ENCODE measurements at places on chromosomes 3 and 15.

- DNase-seq = no peak
Measured at GRCh38 chr3:98223907-98224672, 40.0 kb upstream of the OR5H6 start.

- DNase-seq = no peak
Measured at GRCh38 chr3:161640181-161640580, 143.6 kb downstream of the OTOL1 start.

DNA sequence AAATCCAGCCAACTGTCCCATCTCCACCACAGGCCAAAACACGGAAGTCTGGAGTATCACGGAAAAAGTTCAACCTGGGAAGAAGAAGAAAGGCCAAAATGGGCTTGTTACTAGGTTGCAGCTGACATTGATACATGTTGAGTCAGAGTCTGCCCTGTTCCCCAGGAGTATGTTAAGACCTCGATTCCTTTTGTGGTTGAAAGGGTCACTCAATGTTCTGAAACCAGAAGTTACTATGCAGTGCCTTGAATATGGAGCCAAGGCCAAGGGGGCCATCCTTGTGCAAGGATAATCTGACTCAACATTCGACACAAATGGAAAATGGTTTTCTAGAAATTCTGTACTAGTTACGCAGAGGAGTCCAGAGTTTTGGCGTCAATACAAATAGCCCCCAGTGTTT is 104.2 kb downstream of the DGKG start:
- no peak for DNase-seq

DNA sequence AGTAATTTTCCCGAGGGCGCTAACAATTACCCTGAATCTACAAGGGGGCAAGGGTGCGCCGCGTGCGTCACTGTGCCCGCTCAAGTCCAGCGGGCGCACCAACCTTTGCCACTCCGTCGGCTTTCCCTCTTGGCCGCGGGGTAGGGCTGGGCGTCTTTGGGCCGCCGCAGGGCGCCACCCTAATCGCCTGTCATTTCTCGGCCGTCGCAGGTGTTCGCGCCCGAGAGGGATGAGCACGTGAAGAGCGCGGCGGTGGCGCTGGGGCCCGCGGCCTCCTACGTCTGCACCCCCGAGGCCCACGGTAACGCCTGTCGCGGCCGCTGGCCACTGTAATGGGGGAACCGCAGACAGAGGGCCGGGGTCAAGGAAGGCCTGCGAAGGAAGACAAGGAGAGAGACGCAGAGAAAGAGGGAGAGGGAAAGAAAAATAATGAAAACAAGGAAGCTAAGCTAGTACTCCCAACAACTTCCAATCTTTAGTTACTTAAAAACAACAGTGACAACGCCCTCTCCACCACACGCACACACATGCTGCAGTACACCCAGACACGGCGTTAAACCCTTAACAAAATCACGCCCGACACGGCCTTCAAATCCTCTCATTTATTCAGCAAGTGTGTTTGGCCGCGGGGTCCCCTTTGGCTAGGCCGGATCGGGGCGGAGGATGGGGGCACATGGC is 3.8 kb downstream of the SKOR1 start:
- no peak for DNase-seq

DNA sequence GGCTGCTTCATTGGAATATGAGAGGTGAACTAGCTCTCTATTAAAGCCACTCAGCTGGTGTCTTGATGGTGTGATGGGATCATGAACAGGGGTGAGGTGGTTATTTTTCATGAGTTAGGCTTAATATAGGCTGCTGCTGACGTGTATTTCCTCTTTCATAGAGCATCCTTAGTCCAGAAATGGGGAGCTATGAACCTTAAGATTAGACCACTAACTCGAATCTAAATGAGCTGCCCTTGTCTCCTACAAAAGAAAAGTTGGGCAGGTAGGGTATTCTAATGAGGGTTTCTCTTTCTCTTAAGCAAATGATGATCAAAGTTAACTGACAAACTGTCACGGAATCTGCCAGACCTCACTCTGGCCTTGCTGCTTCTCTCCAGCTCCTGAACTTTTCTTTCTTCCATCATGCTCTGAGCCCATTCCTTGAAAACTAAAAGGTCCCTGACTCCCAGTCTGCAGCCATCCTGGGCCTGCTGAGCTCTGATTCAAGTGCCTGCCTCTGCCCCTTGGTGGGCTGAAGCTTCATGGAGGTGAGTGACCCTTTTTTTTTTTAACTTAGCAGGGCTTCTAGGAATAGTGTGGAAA is at the start of gene TRIM69:
TSS of gene TRIM69 (plus strand) at position 348 of the 585 bp plus-strand sequence. CDS start at position 525, 177 bp downstream.
- DNase-seq = no peak

DNA sequence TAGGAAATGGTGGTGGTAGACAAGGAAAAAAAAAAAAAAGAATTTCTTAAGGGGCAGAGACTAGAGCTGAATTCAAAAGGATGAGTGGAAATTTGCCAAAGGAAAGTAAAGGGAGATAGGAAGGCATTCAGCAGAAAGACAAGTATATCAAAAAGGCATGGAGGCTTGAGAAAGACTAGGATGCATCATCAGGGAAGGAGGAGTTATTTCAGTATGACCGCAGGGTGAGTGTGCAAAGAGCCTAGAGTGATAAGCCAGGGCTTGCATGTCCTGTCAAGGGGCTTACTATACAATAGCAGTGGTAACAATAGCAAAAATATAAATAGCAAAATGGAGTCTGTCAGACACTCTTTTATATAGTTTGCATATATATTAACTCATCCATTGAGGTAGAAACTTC is 112.0 kb downstream of the FRMD4B start:
- no peak for DNase-seq

DNA sequence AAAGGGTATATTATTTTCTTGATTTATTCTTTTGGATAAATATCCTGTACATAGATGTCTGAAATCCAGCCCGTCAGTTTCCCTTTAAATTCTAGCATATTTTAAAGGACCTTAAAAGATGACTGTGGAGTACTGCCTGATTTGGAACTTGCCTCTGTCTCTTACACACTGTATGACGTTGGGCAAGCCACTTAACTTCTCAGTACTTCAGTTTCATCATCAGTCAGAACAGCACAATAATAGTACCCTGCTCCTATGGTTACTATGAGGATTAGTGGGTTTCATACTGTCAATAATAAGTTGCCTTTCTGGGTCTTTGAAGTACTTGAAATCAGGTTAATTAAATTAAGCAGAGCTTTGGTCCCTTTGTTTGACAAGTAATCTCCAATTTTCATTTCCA is 374.3 kb downstream of the TIGIT start:
- DNase-seq = no peak

DNA sequence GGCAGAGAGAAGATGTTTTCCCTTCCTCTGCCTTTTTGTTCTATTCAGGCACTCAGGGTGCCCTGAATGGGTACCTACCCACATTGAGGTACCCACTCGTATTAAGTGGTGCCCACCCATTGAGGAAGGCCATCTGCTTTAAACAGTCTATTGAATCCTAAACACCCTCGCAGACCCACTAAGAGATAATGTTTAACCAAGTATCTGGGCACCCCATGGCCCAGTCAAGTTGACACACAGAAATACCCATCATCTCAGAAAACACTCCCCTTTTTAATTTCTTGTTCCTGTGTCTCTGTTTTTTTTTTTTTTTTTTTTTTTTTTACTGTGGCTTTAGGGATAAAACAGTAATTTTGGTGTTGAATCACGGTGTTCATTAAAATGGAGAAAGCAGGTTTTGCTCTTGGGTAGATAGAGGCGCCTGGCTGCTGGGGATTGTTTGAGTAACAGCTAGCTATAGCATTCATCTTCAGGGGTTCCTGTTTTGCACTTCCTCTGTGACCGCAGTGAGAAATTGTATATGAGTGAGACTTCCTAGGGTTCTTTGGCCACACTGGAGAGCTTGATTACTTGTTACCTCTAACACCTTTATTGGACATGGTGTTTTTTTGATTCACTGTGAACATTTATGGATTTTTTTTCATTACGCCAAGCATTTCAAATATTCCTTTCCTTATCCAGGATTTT is 259.1 kb downstream of the PTPRG start:
- DNase-seq = no peak

DNA sequence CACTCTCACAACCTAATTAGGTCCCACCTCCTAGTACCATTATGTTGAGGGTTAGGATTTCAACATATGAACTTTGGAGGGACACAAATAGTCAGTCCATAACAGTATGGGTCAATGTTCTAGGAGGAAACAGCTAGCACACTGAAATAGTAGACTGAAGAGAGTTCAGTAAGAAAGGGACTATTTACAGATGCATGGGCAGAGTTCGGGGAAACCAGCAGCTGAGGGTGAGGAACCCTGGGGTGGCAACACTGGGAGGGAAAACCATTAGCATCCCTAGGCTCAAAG is 78.0 kb upstream of the PXYLP1 start:
- DNase-seq = no peak

DNA sequence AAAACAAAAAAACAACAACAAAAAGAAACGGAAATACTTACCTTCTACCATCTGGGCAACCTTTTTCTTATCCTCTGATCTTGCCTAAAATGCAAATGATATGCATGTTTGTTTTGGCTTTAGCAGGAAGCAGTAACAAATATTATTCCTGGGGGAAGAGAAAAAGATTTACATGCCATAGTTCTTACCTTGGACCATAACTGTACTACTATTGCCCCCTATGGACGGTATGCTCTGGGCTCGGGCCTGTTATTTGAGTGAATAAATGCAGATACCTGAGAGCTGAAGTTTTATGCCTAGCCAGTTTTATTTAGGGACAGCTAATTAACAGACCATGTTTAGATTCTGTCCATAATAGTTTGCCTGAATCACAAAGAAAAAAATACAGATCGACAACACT is 12.6 kb upstream of the STARD5 start:
- no peak for DNase-seq

DNA sequence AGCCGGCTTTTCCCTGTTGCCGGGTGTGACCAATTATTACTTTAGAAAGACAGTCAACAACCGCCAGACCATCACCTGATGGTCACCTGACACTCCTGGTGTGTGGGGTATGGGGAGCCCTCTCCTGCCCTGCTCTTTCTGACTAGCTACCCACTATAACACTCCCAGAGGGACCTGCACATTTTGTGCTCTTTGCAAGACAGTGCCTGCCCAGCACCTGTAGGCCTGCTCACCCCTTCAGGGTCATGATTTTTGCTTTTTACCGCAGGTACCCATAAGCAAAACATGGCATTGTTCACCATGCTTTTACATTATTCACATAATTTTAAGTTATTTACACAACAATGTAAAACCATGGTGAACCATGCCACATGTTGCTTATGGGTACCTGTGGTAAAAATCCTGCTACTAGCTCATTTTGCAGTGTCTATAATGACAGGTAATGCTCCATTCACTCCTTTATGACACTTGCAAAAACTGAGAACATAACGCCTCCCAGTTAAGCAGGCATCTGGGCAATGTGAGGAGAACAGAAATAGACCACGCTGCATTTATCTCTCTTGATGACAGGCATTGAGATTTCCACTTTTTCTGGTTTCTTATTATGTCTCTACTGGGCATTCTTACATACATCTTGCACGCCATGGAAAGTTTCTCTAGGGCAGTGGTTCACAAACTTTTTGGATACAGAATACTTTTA is 9.9 kb downstream of the CCRL2 start:
- DNase-seq = no peak

GRCh38 chr3:138673641-138674530 is 65.3 kb downstream of the FAIM start:
- DNase-seq = no peak

DNA sequence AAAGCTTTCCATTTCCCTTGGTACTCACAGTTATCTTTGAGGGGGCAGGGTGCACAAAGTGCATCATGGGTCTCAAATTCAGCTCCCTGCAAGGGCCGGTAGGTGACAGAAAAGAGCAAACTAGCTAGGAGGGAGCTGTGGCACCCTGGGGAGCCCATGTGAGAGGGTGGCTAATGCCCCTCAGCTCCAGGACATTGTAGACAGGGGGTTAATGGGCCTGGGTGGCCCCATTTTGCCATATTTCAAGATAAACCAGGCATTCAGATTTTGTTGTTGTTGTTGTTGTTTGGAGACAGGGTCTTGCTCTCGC is 3.7 kb upstream of the SLC6A6 start:
- DNase-seq = no peak

DNA sequence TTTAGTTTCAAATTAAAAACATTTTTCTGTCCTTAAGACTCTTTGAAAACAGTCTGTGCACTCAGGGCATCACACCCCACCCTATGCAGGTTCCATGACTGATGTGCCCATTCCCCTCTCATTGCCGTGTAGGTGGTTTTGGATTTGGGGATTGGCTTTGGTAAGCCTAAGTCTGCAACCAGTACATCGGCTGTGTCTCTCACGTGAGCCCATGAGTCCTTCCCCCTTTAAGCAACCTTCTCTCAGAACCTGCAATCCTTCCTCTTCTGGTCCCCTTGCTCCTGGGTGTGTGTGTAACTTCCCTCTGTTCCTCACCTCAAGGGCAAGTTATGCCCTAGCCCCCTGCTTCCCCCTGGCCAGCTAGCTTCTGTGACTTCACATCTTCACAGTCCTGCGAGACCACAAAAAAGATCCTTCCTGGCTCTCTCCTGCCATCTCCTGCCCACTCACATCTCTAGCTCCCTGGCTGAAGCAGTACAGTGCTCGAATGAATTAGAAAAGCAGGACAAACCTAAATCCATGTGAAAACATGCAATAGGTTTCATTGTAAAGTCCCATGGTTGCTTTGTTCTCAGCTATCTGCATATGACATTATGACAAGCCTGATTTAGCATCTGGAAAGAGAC is 126.7 kb downstream of the UACA start:
- DNase-seq = no peak

- no peak for DNase-seq
Measured at GRCh38 chr15:59940928-59941327, 63.2 kb upstream of the FOXB1 start.

GRCh38 chr15:39578851-39579486 is 1.9 kb upstream of the THBS1 start:
- no peak for DNase-seq

DNA sequence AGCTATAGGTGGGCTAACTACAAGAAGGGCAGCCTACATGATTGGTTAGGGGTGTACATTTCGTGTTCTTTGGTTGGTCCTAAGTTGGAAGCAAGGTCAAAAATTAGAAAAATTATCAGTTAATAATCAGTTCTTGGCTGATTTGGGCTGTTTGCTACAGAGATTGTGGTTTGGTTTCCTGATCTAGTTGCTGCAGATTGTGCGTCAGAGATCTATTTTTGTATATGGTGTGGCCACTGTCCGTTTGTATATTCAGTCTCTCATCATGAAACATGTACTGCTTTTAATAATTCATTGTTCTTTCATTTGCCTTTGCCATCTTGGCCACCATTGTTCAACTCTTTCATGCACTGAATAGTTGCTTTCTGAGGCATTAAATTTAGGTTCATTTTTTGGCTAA is 80.9 kb downstream of the LRRC3B start:
- no peak for DNase-seq
